GM12878 (cell line): ENCODE measurements at places on chromosomes 1 and 21. TPM values are rescaled to one million over a fixed set of nuclear protein-coding genes. Genes with fewer than 3 reads are reported as not detected.
A peak's percentile ranks its signal among the peaks of the same experiment; 100 is the strongest.

Gene OR2L13
- total RNA-seq, result not detected in 2 replicates

DNA sequence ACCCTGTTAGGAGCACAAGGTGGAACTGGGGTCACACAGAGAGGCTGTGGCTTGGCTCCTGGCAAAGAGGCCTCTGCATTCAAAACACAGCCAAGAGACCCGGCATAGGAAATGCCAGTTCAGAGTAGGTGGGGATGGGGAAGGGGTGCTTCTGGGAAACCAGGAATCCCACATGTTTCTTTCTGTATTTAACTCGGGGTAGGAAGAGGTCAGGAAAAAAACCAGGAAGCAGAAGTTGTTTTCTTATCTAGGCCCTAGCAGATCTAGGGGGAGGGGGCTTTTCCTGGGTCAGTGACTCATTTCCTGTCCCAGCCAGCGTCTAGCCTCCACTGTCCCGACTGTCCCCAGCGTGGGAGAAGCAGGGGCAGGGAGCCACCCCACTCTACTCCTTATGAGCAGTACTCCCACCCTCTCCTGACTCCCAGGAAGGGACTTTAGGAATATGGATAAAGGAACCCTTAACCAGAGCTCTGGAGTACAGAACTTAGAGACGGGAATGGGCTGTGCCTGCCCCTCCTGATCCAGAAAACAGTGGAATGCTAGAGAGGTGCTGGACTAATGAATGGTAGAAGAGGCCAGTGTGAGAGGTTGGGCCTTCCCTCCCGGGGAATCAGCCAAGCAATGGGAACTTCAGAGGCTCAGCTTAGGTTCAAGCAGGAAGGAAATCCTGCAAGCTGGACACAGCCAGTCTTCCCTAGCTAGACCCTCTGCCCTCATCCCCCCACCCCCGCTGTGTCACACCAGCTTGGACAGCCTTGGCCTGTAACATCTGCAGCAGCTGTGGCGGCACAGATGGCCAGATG, 5.7 kb downstream of the FHL3 start:
- DNase-seq, result no peak
- peak overlapping the region; percentile 56 for H3K27ac ChIP-seq
- H3K4me1 ChIP-seq, result peaks cover 27% of the 10 kb centered on the region
- no peaks in the 10 kb centered on the region for H3K36me3 ChIP-seq

Gene TCHHL1
- total RNA-seq, result not detected in 2 replicates

Gene LACTBL1
- total RNA-seq, result not detected in 2 replicates
